Fibroblast of skin of abdomen (primary cell): ENCODE measurements at places on chromosomes 1 and 21.

- no peak for DNase-seq
These were observed 26.5 kb downstream of the CXADR start for GRCh38 chr21:17539323-17539722.

- no peak for DNase-seq
These were observed 9.1 kb upstream of the EFHD2 start for GRCh38 chr1:15400627-15401026.

DNA sequence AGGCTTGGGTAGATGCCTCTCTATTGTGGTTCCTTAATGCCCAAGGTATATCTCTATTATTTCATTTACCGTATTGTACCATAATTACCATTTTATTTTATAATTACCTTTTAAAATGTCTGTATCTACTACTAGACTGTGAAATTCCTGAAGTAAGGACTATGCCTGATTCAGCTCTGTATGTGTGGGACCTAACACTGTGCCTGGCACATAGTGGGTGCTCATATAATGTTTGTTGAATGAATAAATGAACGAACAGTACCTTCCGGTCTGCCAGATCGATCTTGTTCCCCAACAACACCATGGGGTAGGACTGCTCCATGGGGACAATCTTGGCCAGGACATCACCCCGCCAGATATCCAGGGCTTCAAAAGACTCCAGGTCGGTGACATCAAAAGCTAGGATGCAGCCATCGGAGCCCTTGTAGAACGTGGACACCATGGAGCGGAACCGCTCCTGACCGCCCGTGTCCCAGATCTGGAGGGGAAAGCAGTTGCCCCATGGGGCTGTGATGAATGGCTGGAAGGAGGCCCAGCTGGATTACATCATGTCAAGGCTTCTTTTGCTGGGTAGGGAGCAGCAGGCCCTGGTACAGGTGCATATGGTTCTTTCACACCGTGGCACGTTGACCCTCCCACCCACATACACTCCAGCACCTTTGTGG lies 10.8 kb downstream of the RAB7B start:
- DNase-seq: no peak

DNA sequence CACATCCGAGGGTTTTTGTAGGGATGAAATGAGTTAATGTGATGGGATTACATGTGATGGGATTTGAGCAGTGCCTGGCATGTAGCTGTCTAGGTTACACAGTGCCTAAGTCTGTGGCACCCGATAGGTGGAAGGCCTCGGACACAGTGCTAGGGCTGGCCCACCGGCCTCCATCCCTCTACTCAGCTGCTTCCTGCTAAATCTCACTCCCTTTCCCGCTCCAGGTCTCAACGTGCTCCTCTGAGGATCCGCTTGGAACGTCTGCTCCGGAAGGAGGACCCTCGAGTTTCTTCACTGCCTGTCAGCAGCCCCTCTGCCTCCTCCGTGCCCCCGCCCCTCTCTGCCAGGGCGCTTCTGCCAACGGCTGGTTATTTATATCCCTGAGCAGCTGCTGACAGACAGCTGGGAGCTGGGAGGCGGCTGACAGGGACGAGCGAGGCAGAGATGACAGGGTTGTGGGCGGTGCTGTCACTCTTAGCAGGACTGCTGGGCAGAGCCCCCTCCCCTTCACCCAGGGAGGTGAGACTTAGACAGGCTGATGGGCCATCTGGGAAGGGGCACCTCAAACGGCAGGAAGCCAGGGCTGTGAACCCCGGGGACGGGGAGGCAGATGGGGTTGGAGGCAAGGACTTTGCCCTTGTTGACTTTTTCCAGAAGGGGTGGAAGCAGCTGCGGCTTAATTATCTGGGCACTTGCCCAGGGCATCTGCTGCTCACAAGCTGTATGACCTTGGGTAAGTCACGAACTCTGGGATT lies 26.6 kb upstream of the LRRN2 start:
- no peak for DNase-seq

- peak; percentile 81 for DNase-seq
These were observed 109.1 kb upstream of the HOOK1 start for GRCh38 chr1:59705466-59706302.

DNA sequence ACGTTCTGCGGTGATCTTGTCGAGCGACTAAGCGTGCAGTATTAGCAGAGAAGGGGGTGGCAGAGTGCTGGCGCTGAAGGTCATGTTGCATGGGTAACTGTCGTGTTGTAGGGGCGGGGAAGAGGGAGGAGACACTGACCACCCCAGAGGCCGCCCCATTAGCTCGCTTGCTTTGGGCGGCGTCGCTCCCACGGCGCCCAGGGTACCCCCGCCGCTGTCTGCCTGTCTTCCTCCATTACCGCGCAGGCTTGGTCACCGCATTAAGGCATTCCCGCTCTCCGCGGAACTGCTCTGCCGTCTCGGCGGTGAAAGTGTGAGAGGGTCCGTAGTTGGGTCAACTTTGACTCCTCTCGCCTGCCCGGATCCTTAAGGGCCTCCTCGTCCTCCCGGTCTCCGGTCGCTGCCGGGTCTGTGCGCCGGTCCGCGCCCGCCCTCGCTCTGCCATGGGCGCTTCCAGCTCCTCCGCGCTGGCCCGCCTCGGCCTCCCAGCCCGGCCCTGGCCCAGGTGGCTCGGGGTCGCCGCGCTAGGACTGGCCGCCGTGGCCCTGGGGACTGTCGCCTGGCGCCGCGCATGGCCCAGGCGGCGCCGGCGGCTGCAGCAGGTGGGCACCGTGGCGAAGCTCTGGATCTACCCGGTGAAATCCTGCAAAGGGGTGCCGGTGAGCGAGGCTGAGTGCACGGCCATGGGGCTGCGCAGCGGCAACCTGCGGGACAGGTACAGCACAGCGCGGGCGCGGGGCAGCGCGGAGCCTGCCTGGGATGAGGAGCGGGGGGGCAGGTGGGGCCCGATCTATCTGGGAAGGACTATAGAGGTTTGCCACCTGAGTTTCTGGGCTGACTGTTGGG lies at the start of gene MTARC2:
Gene MTARC2, plus strand, starts transcription at position 234 of the 846 bp plus-strand sequence. Its CDS starts 210 bp downstream, at position 444.
- peak; percentile 55 for DNase-seq

- peak; percentile 54 for DNase-seq
These were observed 22.1 kb downstream of the EIF2D start for GRCh38 chr1:206590025-206590758.

DNA sequence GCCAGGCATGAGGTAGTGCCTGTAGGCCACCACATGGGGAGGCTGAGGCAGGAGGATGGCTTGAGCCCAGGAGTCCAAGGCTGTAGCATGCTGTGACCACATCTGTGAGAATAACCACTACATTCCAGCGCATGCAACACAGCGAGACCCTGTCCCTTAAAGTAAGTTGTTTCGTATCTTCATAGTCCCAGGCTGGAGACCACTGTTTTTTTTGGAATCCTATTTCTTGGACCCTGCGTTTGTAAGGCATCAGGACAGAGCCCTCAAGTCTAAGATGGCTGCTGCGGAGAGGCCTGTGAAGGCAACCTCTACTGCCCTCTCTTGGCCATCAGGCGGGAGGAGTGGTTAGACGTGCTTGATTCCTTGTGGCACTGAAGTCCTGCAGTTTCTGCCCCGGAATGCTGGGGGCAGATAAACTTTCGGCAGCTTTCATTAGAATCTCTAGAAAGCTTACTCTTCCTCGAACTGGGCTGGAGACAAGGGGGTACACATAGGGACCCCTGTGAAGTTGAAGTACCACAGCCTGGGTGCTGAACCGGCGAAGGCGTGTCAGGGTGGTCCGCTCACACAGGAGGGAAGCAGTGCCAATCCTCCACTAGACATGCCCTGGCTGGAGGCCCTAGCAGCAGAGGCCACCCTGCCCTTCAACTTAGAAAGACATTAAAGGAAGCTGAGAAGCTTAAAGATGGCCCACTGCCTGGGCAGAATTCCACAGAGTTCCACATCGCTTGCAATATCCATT lies 36.6 kb downstream of the RABIF start:
- DNase-seq: peak; percentile 55

- no peak for DNase-seq
These were observed 15.6 kb downstream of the ADARB1 start for GRCh38 chr21:45089964-45090363.

GRCh38 chr1:18927082-18927653 lies 24.8 kb upstream of the ALDH4A1 start:
- no peak for DNase-seq

DNA sequence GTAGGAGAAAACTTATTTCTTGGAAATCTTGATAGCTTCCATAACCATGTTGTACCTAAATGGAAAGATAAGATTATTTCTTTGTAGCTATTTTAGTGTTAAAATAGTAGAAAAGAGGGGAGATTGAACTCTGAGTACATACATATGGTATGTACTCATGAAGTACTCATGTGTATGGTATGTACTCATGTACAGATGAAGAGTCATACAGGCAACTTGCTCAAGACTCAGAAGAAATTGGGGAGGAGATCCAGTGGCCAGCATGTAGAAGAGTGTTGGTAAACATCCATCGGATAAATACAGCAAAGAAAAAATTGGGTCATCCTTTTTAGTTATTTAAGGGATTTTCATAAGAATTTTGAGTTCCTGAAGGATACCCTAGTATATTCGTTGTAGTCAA lies 29.0 kb downstream of the MDM4 start:
- DNase-seq: peak; percentile 36

- DNase-seq: no peak
These were observed 431.0 kb upstream of the USP24 start for GRCh38 chr1:55646181-55646580.

- DNase-seq: no peak
These were observed 2135.4 kb downstream of the MRPL39 start for GRCh38 chr21:23471877-23472276.

- peak; percentile 93 for DNase-seq
These were observed at the start of gene ADAMTS1 for GRCh38 chr21:26845066-26845758. TSS of gene ADAMTS1 (minus strand) at chr21:26845409. CDS start at chr21:26844954, 455 bp downstream.

DNA sequence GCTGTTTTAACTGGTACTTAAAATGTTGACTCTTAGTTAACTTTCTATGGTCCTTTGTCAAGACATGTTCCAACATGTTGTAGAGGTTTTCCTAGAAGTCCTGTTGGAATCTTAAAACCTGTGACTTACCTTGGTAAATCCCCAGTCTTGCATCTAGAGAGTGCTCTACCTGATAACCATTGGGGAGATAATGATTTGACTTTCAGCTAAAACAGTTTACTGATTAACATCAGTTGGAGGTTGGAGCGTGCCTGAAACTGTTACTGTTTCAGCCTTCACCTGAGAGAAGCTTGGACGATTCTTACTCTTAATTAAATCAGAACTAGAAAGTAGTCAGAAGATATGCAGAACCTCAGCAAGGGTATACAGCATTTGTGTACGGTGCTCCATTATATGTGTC lies 8.8 kb downstream of the MDM4 start:
- no peak for DNase-seq

GRCh38 chr1:178724376-178724727 lies 692 bp upstream of the RALGPS2 start:
- DNase-seq: no peak

- DNase-seq: no peak
These were observed 903.7 kb downstream of the ADGRL2 start for GRCh38 chr1:82704393-82704792.

DNA sequence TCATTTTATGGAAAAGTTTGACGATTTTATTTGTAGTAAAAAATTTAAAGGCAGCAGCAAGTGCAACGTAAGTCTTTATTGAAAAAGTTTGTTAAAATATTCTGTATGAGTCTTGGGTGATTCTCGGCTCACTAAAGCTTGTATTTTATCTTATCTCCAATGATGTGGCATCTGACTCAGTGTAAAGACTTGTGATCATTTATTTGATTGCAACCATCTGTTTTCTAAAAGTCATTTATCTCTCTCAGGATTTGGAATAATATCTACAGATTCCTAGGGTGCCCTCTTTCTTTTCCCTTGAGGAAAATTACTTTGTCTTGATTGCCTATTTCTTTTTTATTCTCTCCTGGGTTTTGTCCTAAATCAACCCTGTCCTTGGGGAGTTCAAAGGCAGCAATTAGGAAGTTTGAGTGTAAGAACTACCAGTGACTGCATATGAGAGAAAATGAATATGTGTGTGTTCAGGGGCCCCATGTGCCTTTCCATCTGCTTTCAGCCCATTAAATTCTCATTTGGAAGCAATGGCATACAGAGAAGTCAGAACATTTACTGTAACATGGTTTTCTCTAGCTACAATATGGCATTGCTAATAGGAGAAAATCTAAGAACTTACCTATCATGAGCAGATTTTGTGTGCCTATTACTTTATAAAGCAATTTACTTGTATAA lies 575.0 kb upstream of the CHRM3 start:
- peak; percentile 26 for DNase-seq

DNA sequence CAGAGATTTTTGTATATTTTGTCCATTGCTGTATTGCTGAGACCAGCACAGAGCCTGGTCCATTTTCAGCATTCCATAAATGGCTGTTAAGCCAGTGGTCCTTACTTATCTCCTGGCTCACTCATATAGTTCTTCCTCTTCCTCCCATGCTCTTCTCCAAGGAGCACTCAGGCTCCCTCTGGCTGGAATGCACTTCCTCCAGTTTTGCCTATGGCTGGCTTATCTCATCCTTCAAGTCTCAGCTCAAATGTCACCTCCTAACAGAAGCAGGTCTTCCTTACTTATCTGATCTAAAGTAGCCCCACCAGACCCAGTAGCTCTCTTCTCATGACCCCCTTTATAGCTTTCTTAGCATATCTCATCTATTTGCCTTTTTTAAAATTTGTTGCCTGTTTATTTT lies 146.9 kb downstream of the SLC30A10 start:
- DNase-seq: no peak

GRCh38 chr21:42163511-42163863 lies 55.5 kb upstream of the ABCG1 start:
- DNase-seq: no peak
